ENCODE measurements at places on chromosomes 6 and 20. TPM values are rescaled to one million over a fixed set of nuclear protein-coding genes. Genes with fewer than 3 reads are reported as not detected.

DNA sequence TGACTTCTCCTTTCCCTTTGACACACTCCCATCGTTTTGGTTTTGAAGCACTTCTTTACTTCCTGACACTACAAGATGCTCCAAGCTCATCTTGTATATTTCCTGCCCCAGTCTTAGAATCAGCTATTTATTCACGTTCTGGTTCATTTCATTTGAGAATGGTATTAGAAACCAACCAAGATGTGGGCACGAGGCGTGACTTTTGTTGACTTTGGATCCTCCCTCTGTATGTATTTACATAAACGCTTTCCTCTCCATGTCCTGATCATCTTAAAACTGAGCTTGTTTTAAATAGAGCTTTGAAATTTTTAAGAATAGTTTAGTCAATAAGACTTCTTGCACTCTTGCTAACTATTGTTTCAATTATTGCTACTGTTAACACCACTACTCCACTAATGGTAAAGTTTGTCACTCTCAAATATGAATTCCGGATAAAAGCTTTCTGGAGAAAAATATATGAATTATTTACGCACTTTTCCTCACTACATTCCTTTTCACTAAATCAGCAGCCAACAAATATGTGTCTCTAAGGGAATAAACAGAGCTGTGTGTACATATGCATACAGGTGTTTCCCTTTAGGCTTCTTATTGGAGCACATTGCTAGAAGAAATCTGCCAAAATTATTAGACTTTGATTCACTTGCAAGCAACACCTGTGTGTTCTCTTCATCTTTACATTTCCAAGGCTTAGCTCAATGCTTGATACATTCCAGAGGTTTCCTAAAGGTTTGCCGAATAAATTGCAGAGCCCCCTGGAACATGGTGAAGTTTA is 77.3 kb upstream of the TMEM244 start:
- H3K4me1 ChIP-seq: no peaks in the 10 kb centered on the region
- H3K27ac ChIP-seq: no peak overlapping the region
- no peaks in the 10 kb centered on the region for H3K36me3 ChIP-seq
- no peak overlapping the region for H3K4me3 ChIP-seq

DNA sequence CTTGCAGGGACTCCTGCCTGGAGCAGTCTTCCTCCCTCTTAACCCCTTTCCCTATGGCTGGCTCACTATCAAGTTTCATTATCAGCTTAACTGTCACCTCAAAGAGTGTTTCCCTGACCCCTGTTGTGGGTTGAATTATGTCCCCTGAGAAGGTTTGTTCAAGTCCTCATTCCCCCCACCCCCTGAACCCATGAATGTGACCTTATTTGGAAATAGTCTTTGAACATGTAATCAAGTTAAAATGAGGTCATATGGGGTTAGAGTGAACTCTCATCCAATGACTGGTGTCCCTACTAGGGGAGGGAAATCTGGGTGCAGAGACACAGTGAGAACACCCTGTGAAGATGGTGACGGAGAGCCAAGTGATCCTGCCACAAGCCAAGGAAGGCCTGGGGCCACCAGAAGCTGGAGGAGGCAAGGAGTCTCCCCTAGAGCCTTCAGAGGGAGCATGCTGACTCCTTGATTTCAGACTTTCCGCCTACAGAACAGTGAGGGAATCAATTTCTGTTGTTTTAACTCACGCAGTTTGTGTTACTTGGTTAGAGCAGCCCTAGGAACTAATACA is 165.2 kb upstream of the TOP1 start:
- peaks cover under 1% of the 10 kb centered on the region for H3K27me3 ChIP-seq
- H3K4me3 ChIP-seq: no peak overlapping the region
- H3K36me3 ChIP-seq: no peaks in the 10 kb centered on the region
- no peak overlapping the region for H3K27ac ChIP-seq
- H3K4me1 ChIP-seq: peaks cover 21% of the 10 kb centered on the region
- no peak for DNase-seq

DNA sequence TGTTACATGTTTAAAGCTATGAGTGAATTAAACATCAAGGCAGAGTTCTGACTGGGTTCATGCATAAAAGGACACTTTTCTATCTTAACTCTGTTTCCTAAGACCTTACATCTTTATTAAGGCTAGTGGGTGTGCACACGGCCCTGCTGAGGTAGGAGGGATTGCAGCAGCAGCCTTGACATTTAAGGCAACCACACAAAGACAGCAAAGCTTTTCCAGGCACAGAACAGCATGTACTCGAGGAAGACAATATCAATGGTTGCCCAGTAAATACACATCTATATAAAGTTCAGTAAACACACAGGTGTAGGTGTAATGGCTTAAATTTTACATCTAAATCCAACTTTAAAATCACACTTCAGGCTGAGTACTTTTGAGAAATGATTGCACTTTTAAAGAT is 79.8 kb upstream of the LOC128125822 start:
- no peak overlapping the region for H3K27ac ChIP-seq
- H3K36me3 ChIP-seq: no peaks in the 10 kb centered on the region
- no peaks in the 10 kb centered on the region for H3K27me3 ChIP-seq
- no peaks in the 10 kb centered on the region for H3K4me1 ChIP-seq
- no peak for DNase-seq

DNA sequence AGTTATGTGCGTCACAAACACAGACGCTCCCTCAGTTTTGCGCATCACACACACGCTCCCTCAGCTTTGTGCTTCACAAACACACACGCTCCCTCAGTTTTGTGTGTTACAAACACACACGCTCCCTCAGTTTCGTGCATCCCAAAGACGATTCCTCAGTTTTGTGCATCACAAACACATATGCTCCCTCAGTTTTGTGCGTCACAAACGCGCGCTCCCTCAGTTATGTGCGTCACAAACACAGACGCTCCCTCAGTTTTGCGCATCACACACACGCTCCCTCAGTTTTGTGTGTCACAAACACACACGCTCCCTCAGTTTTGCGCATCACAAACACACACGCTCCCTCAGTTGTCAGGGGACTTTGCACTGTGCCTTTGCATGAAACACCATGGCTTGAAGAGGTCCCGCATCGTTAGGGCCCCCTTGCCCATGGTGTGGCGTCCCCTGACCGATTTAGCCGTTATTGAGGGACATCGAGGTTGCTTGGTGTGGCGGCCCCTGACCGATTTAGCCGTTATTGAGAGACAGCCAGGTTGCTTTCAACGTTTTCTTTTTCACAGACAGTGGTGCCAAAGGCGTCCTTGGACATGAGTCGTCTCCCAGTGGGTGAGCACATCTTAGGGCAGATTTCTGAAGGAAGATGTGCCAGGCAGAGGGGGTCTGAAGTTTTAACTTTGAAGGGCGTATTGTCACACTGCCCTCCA is 28.1 kb upstream of the MYT1 start:
- H3K27me3 ChIP-seq: peaks cover 3% of the 10 kb centered on the region
- peak overlapping the region; percentile 3 for H3K4me3 ChIP-seq
- peaks cover 16% of the 10 kb centered on the region for H3K4me1 ChIP-seq
- no peaks in the 10 kb centered on the region for H3K36me3 ChIP-seq
- no peak overlapping the region for H3K27ac ChIP-seq

- H3K36me3 ChIP-seq: no peaks in the 10 kb centered on the region
- H3K4me1 ChIP-seq: no peaks in the 10 kb centered on the region
- H3K4me3 ChIP-seq: no peak overlapping the region
- peaks cover 9% of the 10 kb centered on the region for H3K27me3 ChIP-seq
- DNase-seq: no peak
- H3K27ac ChIP-seq: no peak overlapping the region
Observed at GRCh38 chr6:33177552-33178446, 14.5 kb downstream of the COL11A2 start.

HLA-DOB gene
- total RNA-seq: not detected

AGPAT1 gene
- 136 TPM for total RNA-seq
